Keratinocyte (primary cell): ENCODE measurements at places on chromosomes 6 and 20.

- H3K27ac ChIP-seq, result no peak overlapping the region
- no peaks in the 10 kb centered on the region for H3K36me3 ChIP-seq
- no peak overlapping the region for H3K4me3 ChIP-seq
- H3K4me1 ChIP-seq, result peaks cover 22% of the 10 kb centered on the region
- no peaks in the 10 kb centered on the region for H3K27me3 ChIP-seq
- DNase-seq, result no peak
Measured at GRCh38 chr6:21027507-21027906, 493.2 kb downstream of the CDKAL1 start.

- no peak for DNase-seq
- H3K4me3 ChIP-seq, result no peak overlapping the region
- H3K36me3 ChIP-seq, result no peaks in the 10 kb centered on the region
- no peaks in the 10 kb centered on the region for H3K4me1 ChIP-seq
Measured at GRCh38 chr6:93218096-93218495, 201.3 kb downstream of the EPHA7 start.

DNA sequence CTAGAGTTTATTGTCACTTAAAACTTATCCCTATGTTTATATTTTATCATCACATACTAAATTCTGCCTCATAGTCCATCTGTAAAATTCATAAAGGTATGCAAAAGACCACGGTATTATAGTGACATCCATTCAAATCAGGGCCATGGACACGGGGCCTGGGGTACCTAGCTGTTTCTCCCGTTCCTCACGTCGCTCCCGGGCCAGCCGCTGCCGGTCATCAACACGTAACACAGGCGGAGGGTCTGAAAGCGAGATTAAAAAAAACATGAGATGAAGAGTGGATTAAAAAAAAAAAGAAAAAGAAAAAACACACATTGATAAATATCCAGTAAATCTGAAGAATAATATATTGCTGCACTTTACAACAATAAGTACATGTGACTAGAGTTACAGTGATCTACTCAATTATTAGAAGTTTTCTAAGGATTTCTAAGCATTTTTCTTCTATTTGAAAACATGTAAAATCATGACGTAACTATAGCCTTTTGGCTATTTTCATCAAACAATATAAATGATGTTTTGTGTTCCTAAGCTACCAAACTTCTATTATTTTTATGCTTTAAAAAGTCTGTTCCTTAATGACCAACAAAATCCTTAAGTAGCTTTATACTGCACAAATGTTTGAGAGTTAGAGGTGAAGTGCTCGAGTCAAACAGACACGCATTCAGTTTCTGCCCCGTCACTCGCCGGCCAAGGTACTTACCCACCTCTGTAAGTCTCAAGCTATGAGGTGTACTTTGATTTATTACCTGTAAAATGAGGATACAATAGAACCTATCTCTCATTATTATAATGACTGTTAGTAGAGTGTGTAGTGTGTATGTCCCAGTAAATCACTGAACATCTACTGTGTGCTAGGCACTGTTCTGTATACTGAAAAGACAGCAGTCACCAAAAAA is 122.1 kb upstream of the BCLAF1 start:
- no peak for DNase-seq
- H3K27me3 ChIP-seq, result no peaks in the 10 kb centered on the region
- no peaks in the 10 kb centered on the region for H3K36me3 ChIP-seq
- peaks cover 18% of the 10 kb centered on the region for H3K4me1 ChIP-seq

GRCh38 chr6:146679386-146679785 is 80.6 kb downstream of the ADGB start:
- no peaks in the 10 kb centered on the region for H3K27me3 ChIP-seq
- no peak for DNase-seq
- H3K36me3 ChIP-seq, result no peaks in the 10 kb centered on the region
- no peak overlapping the region for H3K27ac ChIP-seq

GRCh38 chr6:87274660-87275274 is 47.6 kb upstream of the SMIM8 start:
- DNase-seq, result no peak
- H3K4me3 ChIP-seq, result no peak overlapping the region
- H3K4me1 ChIP-seq, result no peaks in the 10 kb centered on the region
- H3K27ac ChIP-seq, result no peak overlapping the region

DNA sequence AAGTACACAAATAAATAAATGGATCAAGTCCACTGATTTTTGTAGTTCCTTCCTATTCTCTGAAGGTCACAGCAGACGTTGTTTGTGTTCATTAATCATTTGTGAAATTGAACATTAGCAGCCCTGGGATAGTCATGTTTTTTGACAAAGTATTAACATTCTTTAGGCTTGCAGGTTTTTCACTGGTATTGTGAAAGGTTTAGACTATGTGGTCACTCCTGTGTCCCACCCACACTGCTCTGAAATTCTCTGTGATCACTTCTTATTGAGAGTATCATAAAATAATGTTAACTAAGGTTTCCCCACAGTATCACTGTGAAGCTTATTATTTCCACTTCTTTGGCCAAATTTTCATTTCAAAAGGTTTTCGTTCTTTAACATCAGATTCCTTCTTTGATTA is 3.5 kb downstream of the FAM83B start:
- DNase-seq, result no peak
- peak overlapping the region; percentile 21 for H3K27ac ChIP-seq
- peaks cover 23% of the 10 kb centered on the region for H3K4me1 ChIP-seq
- H3K4me3 ChIP-seq, result no peak overlapping the region
- peaks cover 6% of the 10 kb centered on the region for H3K36me3 ChIP-seq
- H3K27me3 ChIP-seq, result no peaks in the 10 kb centered on the region

DNA sequence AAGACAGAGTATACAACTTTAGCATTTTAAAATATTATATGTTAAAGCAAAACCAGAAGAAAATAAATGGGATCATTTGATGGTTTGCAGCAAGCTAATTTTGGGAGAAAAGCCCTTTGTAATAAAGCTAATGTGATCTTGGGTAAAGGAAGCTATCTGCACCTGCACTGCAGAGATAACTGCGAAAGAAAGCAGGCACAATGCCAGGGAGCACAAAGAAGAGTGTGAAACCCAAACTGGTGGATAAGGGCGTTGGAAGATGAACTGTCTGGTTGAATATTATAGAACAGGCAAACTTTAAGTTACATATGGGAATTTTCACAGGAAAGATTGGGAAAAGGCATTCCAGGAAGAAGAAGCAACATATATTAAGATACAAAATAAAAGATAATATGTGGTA is 179.2 kb upstream of the KHDRBS2 start:
- H3K4me1 ChIP-seq, result no peaks in the 10 kb centered on the region
- no peaks in the 10 kb centered on the region for H3K36me3 ChIP-seq
- H3K27ac ChIP-seq, result no peak overlapping the region

- H3K4me3 ChIP-seq, result no peak overlapping the region
- peaks cover 78% of the 10 kb centered on the region for H3K27me3 ChIP-seq
- no peaks in the 10 kb centered on the region for H3K4me1 ChIP-seq
- no peak for DNase-seq
- no peak overlapping the region for H3K27ac ChIP-seq
Measured at GRCh38 chr20:21395051-21395665, 2.2 kb downstream of the NKX2-4 start.
